Activated B cell treated with CpG ODN at 0.5 μM for 24 hours (primary cell): ENCODE measurements at places on chromosomes 1 and 21. TPM values are rescaled to one million over a fixed set of nuclear protein-coding genes. Genes with fewer than 3 reads are reported as not detected.

COL6A2 gene
- total RNA-seq = 0.40 and 1.4 TPM in 2 replicates

CRABP2 gene
- 0.55 and 0.66 TPM in 2 replicates for total RNA-seq

OR2T11 gene
- total RNA-seq = 1.7 and 4.3 TPM in 2 replicates

DNA sequence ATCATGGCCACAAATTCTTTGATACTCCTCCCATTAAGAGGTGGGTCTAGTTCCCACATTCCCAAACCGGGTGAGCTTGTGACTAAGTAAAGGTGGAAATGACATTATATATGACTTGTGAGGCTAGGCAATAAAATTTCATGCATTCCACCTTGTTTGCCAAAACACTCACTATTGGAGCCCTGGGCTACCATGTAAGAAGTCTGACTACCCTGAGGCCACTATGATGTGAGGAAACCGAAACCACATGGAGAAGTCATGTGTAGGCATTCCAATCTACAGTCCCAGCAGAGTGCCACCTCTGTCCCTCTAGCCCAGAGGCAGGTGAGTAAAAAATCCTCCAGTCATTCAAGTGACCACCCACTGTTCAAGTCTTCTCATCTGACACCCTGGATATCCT is 17.9 kb upstream of the SMG7 start:
- H3K27me3 ChIP-seq = peaks cover 23% of the 10 kb centered on the region
- no peaks in the 10 kb centered on the region for H3K4me1 ChIP-seq
- no peak overlapping the region for H3K4me3 ChIP-seq
- H3K36me3 ChIP-seq = no peaks in the 10 kb centered on the region
- no peak overlapping the region for H3K27ac ChIP-seq
- no peak for DNase-seq

RNU1-2 gene
- total RNA-seq = 3,526 and 4,195 TPM in 2 replicates

GRCh38 chr1:48670234-48671020 is 106.3 kb downstream of the BEND5 start:
- H3K4me3 ChIP-seq = no peak overlapping the region
- H3K27me3 ChIP-seq = peaks cover 24% of the 10 kb centered on the region
- H3K4me1 ChIP-seq = no peaks in the 10 kb centered on the region
- no peak overlapping the region for H3K27ac ChIP-seq
- no peak for DNase-seq
- no peaks in the 10 kb centered on the region for H3K36me3 ChIP-seq

- peak overlapping the region; percentile 16 for H3K4me3 ChIP-seq
- DNase-seq = no peak
- H3K36me3 ChIP-seq = no peaks in the 10 kb centered on the region
- no peak overlapping the region for H3K27ac ChIP-seq
- peaks cover 7% of the 10 kb centered on the region for H3K27me3 ChIP-seq
- peaks cover 16% of the 10 kb centered on the region for H3K4me1 ChIP-seq
These were observed 167.4 kb downstream of the TNFSF18 start for GRCh38 chr1:172883387-172883791.

GRHL3 gene
- total RNA-seq = 0.64 and 0.78 TPM in 2 replicates

DNA sequence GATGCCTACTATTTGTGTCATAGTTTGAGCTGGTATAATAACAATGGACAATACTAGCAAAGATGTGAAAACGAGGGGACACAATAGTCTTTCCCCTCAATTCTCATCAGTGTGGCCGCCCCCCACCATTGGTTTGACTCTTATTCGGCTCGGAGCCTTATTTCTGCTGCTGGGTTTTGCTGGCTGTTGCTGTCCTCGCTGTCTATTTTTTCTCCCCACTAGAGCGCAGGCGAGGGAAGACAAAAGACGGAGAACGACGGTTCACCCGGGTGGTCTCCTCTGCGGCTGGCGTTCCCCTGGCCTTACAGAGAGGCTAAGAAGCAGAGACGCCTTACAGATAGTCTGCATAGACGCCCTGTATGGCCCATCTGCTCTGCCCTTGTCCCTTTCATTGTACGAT is 19.4 kb downstream of the CLIC6 start:
- H3K27me3 ChIP-seq = peaks cover 11% of the 10 kb centered on the region
- no peak overlapping the region for H3K4me3 ChIP-seq
- no peaks in the 10 kb centered on the region for H3K36me3 ChIP-seq
- no peak overlapping the region for H3K27ac ChIP-seq
